NAMALWA (cell line): ENCODE measurements at places on chromosomes 6 and 20.
A peak's percentile ranks its signal among the peaks of the same experiment; 100 is the strongest.

DNA sequence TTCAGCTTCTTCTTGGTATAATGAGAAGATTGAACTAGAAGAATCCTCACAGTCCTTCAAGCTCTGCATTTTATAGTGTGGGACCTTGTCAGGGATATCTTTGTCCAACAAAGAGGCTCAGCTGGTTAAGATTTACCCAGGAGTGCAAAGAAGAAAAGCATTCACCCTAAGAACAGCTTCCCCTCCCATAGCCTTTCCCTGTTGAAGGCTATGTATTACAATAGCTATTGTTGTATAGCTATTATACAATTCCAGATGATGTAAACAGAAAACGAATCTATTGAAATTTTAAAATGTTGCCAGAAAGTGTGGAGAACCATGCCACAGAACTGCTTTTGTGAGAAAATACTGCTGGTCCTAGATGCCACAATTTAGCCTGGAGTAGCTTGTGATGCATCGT lies 85.5 kb upstream of the CNKSR3 start:
- DNase-seq: no peak

- no peak for DNase-seq
Observed at GRCh38 chr6:144406796-144407195, 121.7 kb downstream of the UTRN start.

DNA sequence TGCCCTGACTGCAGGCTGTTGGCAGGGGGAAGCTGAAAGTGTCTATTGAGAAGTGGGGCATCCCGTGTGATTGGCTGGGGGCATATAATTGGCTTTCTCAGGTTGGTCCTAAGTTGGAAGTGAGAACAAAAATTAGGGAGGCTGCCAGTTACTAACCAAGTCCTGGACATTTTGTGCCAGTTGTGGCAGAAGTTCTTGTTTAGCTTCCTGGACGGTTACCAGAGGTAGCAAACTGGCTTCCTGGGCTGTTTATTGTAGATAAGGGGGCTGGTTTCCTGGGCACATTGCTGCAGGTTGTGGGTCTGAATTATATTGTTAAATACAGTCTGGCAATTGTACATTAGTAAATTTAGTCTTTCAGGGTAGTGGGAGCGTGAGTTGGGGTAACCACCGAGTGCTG lies 50.6 kb upstream of the SLC2A12 start:
- DNase-seq: no peak

DNA sequence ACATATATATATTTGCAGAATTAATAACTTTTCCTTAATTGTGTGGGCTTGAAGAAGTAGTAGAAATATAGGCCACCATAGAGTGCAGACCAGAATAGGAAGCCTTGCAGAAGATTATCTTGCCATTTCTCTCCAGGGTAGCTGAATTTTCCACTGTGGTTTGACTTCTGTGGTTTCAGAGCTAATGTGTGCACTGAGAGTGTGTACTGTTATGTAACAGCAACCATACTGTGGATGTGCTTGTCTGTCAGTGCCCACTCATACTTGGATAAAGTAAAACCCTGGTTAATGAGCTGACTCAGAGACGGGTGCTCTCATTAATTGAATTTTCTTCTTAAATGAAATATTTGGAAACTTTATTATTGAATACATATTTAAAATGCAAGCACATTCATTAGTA lies 57.2 kb downstream of the CEP43 start:
- DNase-seq: peak; percentile 37

DNA sequence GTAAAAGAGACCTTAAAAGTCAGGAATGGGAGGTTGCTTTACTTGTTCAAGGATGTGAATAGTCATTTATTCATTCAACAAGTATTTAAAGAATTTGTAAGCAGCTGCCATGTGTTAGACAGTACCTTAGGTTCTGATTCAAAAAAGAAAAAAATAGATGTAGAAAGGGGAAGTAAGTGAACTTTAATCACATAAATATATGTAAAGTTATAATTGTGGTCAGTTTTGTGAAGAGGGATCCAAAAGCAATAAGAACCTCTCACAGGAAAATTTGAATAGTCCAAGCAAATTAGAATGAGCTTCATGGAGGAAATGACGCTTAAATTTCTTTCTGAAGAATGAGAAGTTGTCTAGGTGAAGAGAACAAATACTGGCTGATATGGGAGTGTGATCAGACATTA lies 596.1 kb upstream of the CITED2 start:
- peak; percentile 20 for DNase-seq

- no peak for DNase-seq
Observed at GRCh38 chr20:10467681-10468339, 32.7 kb downstream of the SLX4IP start.

- no peak for DNase-seq
Observed at GRCh38 chr20:61850926-61851900, 214.5 kb downstream of the TAF4 start.

GRCh38 chr6:30264743-30265142 lies 51.5 kb upstream of the TRIM26 start:
- DNase-seq: no peak

DNA sequence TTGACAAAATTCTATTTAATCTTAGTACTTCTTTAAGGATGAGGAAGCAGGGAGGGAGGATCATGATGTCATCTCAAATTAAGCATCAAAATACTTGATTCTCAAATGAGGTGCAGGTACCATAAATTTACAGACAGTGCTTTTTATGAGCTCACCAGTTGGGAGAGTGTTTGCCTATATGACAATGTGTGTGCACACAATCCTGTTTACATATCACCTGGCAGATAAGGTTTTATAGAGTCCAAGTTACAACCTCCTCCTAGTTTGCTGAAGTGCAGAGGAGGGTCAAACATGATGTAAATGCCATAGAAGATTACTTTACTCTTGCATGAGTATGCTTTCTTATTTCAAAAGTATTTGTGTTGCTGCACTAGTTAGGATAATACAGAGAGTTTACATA lies 6.4 kb downstream of the ATXN1 start:
- DNase-seq: no peak

DNA sequence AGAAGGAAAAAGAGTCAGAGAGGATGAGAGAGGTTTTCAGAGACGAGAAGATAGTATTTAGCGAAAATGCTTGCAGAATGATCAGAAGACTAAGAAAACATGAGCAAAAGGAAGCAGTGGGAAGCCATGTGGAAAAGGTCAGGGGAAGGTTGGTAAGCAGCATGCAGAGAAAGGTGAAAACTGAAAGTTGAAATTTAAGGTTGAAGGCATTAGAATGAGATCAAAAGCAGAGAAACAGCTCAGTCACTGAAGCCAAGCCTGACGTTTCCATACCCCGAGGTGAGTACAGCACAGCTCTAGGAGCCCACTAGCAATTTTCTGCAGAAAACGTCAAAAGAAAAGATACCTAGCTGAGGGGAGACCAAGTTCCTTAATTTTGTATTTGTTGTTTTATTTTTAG lies 19.1 kb upstream of the TFB1M start:
- no peak for DNase-seq

DNA sequence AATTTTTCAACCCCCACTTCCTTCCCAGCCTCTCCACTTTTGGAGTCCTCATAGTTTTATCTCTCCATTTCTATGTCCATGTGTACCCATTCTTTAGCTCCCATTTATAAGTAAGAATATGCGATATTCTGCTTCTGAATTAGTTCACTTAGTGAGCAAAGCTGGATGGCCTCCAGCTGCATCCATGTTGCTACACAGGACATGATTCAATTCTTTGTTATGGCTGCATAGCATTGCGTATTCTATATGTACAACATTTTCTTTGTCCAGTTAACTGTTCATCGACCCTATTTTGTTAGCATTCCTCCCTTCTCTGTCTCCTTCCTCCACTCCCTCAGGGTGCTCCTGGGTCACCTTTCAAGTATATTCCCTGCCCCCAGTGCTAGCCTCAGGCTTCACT lies 210.0 kb upstream of the SSTR4 start:
- DNase-seq: no peak

- DNase-seq: no peak
Observed at GRCh38 chr6:21826023-21826422, 232.5 kb downstream of the SOX4 start.

DNA sequence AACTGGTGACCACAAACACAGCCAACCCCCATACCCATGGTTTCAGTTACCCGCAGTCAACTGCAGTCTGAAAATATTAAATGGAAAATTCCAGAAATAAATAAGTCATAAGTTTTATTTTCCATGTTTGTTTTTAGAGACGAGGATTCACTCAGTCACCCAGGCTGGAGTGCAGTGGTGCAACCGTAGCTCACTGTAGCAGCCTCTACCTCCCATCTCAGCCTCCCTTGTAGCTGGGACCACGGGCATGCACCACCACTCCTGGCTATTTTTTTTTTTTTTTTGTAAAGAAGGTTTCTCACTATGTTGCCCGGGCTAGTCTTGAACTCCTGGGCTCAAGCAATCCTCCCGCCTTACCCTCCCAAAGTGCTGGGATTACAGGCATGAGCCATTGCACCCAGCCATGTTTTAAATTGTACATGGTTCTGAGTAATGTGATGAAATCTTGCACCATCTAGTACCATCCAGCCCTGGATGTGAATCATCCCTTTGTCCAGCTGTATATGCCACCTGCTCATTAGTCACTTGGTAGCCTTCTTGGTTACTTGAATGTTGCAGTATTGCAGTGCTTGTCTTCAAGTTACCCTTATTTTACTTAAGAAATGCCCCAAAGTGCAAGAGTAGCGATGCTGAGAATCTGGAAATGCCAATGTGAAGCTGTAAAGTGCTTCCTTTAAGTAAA lies 14.5 kb downstream of the CSNK2A1 start:
- no peak for DNase-seq

GRCh38 chr6:105763866-105764265 lies 322.3 kb upstream of the PRDM1 start:
- DNase-seq: no peak

- DNase-seq: no peak
Observed at GRCh38 chr6:112245511-112246203, 8.7 kb downstream of the LAMA4 start.

- no peak for DNase-seq
Observed at GRCh38 chr6:107473660-107474059, 14.3 kb upstream of the PDSS2 start.

GRCh38 chr20:4038047-4038459 lies 22.7 kb upstream of the RNF24 start:
- DNase-seq: peak; percentile 83

DNA sequence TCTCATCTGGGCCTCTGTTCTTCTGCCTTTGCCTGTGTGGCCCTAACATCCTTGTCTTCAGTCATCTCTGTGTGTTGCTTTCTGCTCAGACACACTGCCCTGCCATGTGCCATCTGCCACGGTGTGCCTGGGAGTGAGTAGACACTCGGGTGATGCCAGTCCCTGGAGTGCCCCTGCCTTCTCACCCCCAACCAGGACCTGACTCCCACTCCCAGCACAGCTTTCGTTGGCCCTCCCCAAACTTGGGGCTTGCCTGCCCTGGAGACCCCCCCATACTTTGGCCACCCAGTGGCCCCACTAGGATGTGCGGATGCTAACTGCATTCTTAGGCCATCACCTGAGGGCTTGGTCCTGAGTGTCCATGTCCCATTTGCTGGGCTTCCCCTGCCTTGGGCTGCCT lies 76.4 kb upstream of the SCP2D1 start:
- no peak for DNase-seq

DNA sequence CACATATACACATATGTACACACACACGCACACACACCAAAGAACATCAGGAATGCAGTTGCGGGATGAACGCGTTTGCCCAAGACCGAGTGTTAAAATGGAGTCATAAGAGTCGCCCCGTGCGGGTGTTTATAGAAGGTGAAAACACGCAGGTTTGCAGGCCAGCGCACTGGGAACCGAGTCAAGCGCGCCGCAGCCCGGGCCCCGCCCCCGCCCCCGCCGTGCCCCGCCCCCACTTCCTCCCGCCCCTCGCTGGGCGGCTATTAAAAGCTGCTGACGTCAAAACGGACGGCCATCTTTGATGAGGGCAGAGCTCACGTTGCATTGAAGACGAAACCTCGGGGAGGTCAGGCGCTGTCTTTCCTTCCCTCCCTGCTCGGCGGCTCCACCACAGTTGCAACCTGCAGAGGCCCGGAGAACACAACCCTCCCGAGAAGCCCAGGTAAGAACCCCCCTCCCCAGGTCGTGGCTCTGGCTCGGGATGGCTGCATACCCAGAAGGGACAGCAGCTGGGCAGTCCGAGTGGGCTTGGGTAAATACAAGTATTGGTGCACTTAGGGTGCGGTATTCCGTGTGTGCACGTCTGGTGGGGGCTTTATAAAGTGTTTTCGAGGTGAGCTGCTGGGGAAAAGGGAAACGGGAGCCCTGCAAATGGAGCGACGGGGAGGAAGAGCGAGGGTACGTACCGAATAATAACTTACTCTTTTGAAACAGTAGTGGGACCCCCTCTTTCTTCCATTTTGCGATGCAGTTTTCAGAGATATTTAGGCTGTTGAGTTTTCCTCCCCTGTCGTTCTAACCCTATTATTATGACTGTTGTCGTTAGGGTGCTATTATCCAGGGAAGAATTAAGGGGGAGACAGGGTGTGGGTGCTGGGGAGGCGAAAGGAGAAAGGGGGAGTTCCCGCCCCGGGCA lies at the start of gene SNAP25:
Gene SNAP25 (plus strand): TSS at position 295 of the 916 bp plus-strand sequence. CDS start 56,662 bp downstream, outside the sequence.
- DNase-seq: peak; percentile 70

- no peak for DNase-seq
Observed at GRCh38 chr20:47280228-47280627, 76.3 kb downstream of the ZMYND8 start.

DNA sequence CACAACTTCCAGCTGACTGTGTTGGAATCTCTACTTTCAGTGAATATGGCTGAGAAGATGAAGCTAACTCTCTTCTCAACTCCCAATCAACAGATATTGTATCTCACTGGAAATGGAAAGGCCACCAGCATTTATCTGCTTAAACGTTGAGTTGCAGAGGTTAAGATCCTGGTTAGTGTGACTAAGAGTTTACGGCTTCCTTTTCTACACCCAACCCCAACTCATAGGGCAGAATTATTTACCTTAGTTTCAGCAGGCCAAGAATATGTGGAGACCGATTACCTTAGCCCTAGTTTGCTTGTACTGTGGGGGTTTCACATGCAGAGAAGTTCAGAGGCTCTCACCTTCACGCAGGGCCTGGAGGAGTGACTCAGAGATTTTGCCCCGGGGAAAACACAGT lies 1026.6 kb downstream of the EYS start:
- DNase-seq: no peak

DNA sequence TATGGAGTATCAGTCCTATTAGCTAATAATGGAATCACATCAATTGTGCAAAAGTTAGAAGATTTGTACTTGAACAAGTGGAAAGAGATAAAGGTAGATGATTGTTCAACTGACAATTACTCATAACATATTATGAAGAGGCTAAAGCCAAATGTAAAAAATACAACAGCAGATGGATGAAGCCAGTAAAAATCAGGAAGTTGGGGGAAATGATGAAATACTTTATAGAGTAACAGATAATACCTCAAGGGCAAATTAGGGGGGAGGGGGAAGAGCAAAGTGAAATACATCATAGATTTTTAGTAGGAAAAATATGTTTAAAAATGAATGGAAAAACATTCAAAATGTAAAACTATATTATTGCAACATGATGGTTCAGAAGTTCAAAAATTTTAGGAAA lies 114.0 kb downstream of the PDSS2 start:
- DNase-seq: no peak

GRCh38 chr6:55064711-55065420 lies 109.4 kb upstream of the HCRTR2 start:
- no peak for DNase-seq

GRCh38 chr20:9269280-9269971 lies 200.5 kb downstream of the PLCB4 start:
- DNase-seq: no peak

GRCh38 chr20:2984028-2984501 lies 59.4 kb upstream of the GNRH2 start:
- peak; percentile 26 for DNase-seq

GRCh38 chr6:13870214-13870830 lies 54.4 kb upstream of the RNF182 start:
- no peak for DNase-seq

- DNase-seq: no peak
Observed at GRCh38 chr6:15074806-15075205, 171.1 kb upstream of the JARID2 start.
